Hippocampal formation (tissue), 2 donors: ENCODE measurements at places on chromosomes 2 and 18.
A peak's percentile ranks its signal among the peaks of the same experiment; 100 is the strongest.

- no peak for DNase-seq
Observed at GRCh38 chr18:42675810-42676209, 439.7 kb downstream of the RIT2 start.

GRCh38 chr2:240149943-240150784 is 9.7 kb upstream of the OTOS start:
- no peak for DNase-seq

GRCh38 chr18:44516450-44516849 is 164.2 kb upstream of the SETBP1 start:
- peak; percentile 23 for DNase-seq

DNA sequence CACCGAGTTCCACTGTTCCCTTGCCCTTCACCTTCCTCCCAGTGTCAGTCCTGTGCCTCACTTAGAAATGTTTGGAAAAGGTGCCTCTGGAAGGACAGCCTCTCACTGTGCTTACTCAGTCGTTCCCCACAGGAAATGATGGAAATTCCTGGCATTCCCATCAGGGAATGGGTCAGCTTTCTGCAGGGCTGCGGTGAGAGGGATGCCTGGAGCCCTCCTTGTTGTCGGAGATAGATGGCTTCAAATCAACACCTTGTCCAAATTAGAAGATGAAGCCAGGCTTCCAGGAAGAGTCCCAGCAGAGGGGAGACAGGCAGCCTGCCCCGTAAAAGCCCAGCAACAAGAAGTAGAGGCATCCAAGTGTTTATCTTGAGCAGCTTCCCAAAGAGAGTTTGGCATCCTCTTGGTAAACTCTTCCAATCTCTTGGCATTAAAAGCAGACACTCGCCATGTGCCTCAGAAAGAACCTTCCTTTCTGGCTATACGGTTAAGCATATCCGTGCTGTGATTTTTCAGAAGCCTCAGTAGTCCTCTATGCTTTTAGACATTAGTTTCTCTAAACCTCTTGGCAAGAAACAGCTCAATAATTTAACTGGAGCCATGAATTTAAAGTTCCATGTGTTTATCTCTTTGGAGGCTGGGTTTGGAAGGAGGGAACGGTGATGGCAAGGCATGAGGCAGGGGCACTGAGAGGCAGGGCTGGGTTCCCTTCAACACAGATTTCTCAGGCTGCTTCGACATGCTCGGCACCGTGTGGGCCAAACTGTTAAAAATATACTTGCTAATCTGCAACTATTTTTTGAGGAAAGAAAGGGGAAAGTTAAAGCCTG is 25.1 kb downstream of the COLEC12 start:
- no peak for DNase-seq

- DNase-seq = no peak
Observed at GRCh38 chr18:65215865-65216466, 534.8 kb upstream of the CDH7 start.

DNA sequence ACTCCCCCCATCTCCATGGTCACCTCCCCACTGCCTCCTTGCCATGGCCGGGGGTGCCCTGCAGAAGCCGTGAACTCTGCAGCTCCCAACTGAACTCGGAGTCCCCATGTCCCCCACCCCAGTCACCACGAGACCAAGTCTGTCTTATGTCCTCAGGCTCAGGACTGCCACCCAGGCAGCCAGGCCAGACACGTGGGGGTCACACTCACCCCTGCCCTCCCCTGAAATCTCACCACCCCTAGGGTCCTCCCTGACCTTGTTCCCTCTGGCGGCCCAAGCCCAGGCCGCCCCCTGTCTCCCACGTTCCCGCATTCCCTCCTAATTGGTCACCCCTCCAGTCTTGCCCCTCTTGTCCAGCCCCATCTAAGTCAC is 11.0 kb downstream of the AQP12A start:
- DNase-seq = no peak

DNA sequence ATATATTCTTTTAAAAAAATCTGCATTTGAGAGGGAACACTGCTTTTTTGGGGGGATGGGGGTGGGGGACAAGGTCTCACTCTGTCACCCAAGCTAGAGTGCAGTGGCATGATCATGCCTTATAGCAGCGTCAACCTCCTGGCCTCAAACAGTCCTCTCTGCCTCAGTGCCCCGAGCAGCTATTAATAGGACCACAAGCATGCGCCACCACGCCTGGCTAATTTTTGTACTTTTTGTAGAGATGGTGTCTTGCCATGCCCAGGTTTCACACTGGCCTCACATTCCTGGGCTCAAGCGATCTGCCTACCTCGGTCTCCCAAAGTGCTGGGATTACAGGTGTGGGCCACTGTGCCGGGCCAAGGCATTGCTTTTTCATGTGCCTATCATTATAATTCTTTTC is 154.2 kb downstream of the ATAD2B start:
- DNase-seq = no peak

- no peak for DNase-seq
Observed at GRCh38 chr2:98658816-98659490, 50.6 kb downstream of the UNC50 start.

DNA sequence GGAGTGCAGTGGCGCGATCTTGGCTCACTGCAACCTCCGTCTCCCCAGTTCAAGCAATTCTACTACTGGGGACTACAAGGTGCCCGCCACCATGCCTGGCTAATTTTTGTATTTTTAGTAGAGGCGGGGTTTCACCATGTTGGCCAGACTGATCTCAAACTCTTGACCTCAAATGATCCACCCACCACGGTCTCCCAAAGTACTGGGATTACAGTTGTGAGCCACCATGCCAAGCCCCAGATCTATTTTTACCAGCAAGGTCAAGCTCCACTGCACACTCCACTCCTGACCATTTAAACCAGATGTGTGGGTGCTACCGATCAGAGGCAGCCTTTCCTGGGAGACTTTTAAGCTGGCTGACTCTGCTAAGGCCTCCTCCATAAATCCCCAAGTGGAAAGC is 67.5 kb upstream of the CD226 start:
- DNase-seq = no peak

- no peak for DNase-seq
Observed at GRCh38 chr2:69381337-69381737, 5.7 kb downstream of the GFPT1 start.

GRCh38 chr2:63866009-63866709 is 24.5 kb downstream of the UGP2 start:
- DNase-seq = no peak

DNA sequence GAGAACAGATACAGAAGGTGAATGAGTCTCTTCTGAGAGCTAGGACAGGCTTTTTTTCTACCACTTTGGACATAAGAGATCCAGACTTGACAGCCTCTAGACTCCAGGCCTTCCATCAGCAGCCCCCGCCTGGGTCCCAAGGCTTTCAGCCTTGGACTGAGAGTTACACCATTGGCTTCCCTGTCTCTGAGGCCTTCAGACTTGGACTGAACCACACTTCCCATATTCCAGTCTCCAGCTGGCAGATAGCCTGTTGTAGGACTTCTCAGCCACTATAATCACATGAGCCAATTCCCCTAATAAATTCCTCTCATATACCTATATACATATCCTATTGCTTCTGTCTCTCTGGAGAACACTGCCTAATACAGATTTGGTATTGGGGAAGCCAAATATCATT is 128.2 kb downstream of the MCFD2 start:
- DNase-seq = no peak

DNA sequence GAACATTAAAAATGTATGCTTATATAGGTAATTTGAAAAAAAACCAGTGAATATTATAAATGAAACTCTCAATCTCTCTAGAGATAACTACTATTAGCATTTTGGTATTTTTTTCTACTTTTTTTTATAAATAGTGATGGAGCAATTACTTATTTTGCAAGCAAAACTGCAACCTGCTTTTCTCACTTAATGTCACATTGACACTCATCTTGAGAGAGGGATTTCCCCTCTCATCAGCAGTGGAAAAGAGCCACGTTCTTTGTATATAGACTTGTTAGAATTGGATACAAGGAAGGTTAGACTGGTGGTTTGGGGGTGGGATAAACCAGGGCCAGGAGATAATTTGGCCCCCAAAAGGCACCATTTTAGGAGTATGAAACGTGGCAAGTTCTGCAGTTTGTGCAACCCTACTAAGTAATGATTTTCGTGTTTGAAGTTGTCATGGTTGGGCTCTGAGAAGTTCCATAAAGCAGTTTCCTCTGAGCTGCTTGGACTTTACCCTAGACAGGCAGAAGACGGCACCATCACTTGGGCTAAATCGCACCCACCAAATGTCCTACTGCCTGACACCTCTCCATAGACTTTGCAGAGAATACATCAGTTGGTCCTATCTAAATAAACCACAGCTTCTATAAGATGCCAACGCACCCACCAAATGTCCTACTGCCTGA is 194.0 kb downstream of the ACTR3 start:
- DNase-seq = no peak

- no peak for DNase-seq
Observed at GRCh38 chr2:99692785-99693184, 203.0 kb upstream of the REV1 start.

DNA sequence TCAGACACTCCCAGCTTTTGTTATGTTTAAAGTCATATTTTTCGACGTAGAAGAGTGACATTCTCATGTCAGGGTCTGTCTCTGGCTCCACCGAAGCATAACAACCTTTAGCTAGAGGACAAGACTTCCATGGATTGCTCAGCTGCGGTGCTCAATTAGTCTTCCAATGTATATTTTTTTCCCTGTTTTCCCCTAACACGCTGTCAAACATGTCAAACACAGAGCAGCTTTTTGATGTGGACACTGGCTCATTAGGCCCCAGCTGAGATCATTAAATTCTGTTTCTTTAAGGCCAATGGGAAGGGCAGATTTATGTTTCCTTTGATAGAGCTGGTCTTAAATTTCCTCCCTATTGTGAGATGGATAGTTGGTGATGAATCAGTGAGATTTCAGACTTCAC is 525.4 kb downstream of the PIK3C3 start:
- no peak for DNase-seq

GRCh38 chr18:76572518-76573247 is 77.6 kb upstream of the ZNF516 start:
- no peak for DNase-seq

- no peak for DNase-seq
Observed at GRCh38 chr2:173400760-173401159, 46.1 kb downstream of the CDCA7 start.

GRCh38 chr18:57586251-57587049 is at the start of gene FECH:
FECH (minus strand) TSS chr18:57586702; CDS start chr18:57586620, 82 bp downstream.
- DNase-seq = peak; percentile 79

DNA sequence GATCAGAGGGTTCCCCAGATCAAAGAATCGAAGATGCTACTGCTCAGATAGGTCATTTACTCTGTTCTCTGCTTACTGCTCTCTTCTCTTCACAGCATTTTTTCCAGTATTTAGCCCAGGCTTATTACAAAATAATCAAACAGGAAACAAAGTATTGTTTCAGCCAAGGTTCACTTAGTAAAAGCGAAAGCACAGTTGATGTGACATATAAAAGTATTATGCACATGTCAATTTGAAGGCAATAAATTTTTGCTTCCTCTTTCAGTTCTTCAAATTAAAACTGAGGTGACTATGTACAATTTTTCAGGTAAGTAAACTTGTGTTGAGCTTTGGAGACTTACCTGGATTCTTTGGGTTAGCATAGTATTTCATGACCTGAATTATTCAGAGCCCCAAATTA is 262.8 kb upstream of the CHST9 start:
- DNase-seq = no peak

DNA sequence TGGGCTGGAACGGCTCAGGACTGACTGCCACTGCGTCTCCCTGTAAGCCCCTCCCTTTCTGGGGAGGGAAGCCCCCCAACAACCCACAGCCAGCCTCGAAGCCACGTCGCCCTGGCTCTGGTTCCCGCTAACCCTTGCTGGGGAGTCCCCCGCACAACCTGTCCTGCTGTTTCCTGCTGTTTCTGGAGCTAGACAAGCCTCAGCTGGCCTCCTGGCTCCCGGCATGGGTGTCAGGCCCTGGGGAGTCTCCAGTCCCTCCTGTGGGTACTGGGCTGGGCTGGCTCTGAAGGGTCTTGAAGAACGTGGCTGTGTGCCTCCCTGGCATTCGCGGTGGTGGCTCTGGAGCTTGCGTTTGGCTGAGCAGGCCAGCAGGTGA is 20.9 kb downstream of the NFATC1 start:
- no peak for DNase-seq

DNA sequence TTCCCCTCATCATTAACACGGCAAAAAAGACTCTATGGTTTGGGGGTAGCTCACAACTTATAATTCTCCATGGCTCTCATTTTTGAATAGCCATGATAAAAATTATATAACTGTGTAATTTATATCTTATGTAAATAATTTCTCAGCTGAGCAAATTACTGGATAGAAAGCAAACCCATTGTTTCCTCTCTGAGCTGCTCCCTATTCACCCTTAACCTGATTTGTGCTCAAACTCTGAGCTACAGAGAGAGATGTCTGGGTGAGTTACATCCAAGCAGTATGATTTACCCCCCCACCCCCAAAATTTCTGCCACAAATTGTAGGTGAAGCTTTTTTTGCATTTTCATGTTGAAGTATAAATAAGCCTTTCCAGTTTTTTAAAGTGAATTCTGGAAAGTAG is 123.7 kb downstream of the TFCP2L1 start:
- no peak for DNase-seq

GRCh38 chr2:65059071-65059470 is 2.9 kb downstream of the CEP68 start:
- no peak for DNase-seq

GRCh38 chr18:58400331-58400870 is 228.5 kb downstream of the ALPK2 start:
- no peak for DNase-seq

DNA sequence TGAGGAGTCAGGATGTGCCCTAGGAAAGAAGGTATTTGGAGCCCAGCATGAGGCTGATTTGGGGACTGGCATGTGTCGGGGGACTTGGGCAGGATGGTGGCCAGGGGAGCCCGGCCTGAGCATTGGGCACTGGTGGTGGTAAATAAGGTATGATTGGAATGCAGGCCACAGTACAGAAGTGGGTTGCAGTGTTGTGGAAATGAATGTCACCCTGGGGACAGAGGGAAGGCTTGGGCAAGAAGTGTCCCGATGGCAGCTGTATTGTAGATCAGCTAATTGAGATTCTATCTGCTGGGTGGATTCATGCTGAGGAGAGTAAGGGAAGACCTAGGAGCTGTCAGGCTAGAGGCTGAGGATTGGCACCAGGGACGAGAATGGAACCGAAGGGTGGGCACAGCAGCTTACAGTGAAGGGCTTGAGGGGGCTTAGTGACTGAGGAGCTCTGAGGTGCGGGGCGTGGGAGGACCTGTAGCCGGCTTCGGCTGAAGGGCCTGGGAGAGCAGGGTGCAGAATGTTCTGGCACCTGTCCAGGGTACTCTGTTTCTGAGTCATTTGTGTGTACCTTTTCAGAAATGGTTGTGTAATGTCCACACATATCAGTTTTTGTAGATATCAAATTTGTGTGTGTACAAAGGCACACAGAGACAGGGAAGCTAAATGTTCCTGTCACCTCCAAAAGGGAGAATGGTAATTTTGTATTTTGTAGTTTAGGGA is 170.2 kb downstream of the PRKCE start:
- DNase-seq = no peak

DNA sequence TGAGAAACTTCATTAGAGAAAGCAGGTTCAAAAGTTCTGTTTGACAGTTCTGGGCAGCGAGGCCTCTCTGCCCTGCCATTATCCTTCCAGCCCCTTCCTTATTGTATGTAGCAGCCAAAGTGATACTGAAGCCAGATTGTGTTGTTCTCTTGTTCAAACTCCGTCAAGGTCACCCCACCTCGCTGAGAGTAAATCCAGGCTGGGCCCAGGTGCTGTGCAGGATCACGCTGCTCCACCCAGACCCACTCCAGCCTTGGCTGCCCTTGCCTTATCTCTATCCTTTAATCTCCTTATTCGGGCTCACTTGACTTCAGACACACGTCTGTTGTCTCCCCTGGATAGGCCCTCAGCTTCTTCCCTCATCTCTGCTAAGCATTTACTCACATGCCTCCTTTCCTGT is 196.1 kb downstream of the CPS1 start:
- no peak for DNase-seq
